B cell (primary cell): ENCODE measurements at places on chromosomes 11 and 22. TPM values are rescaled to one million over a fixed set of nuclear protein-coding genes. Genes with fewer than 3 reads are reported as not detected.

Gene GLB1L3
- polyA plus RNA-seq: 0.06 TPM in 1 of 2 replicates, not detected in the other

Gene FAT3
- polyA plus RNA-seq: not detected in 2 replicates

Gene RFPL3
- not detected in 2 replicates for polyA plus RNA-seq

Gene ATL3
- 8.6 and 8.9 TPM in 2 replicates for polyA plus RNA-seq
